Activated naive CD4-positive, alpha-beta T cell treated with anti-CD3 and anti-CD28 coated beads, Interleukin-2, amount 10 ng/mL, durations not matched to agents 7 days and 5 days (primary cell): ENCODE measurements at places on chromosomes 11 and 22.

DNA sequence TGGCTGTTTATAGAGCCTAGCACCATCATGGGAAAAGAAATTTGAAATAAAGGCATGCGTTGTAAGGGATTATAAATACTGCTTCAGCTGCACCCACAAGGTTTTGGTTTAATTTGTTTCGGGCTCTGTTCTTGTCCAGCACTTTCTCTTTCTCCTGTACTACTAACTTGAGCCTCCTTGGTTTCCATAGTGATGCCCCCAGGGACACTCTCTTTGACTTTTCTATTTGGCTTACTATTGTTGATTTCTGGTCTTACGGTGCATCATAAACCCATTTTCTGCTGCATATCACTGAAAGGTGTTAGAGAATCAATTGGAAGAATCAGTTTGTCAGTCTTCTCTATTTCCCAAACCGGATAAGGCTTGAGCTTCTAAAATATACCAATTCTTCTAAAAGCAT lies 1674.3 kb upstream of the RAG2 start:
- no peaks in the 10 kb centered on the region for H3K36me3 ChIP-seq
- no peaks in the 10 kb centered on the region for H3K27me3 ChIP-seq
- no peak overlapping the region for H3K27ac ChIP-seq

DNA sequence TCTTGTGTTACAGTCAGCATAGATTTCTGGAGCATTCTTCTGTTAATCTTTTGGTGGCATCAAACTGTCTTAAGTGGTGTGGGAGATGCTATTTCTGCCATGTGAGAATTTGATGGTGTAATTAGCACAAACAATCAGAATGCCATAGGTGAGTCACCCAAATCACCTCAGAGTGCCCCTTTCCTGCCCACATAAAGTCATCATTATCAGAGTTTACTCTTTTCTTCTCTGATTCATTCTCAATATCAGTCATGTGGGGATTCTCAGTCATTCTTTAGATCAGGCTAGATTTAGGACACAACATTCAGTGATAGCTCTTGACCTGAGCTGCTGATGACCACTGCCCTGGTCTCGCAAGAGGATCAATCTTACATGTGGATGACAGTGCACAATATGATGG lies 23.7 kb upstream of the MS4A6A start:
- H3K4me1 ChIP-seq, result no peaks in the 10 kb centered on the region
- no peaks in the 10 kb centered on the region for H3K36me3 ChIP-seq
- no peak overlapping the region for H3K4me3 ChIP-seq
- no peaks in the 10 kb centered on the region for H3K27me3 ChIP-seq
- H3K27ac ChIP-seq, result no peak overlapping the region
- no peak for DNase-seq

GRCh38 chr11:7088921-7089320 lies at the start of gene RBMXL2:
TSS of gene RBMXL2 (plus strand) at chr11:7088998. CDS start at chr11:7089121, 123 bp downstream.
- no peaks in the 10 kb centered on the region for H3K36me3 ChIP-seq
- peaks cover 9% of the 10 kb centered on the region for H3K27me3 ChIP-seq
- no peak within 1 kb of the TSS for H3K4me3 ChIP-seq
- H3K4me1 ChIP-seq, result no peaks in the 10 kb centered on the region
- H3K27ac ChIP-seq, result no peak within 1 kb of the TSS

- H3K27ac ChIP-seq, result no peak overlapping the region
- H3K4me1 ChIP-seq, result peaks cover 2% of the 10 kb centered on the region
- peaks cover 18% of the 10 kb centered on the region for H3K27me3 ChIP-seq
Observed at GRCh38 chr11:44398266-44399030, 88.5 kb upstream of the ALX4 start.

- no peaks in the 10 kb centered on the region for H3K36me3 ChIP-seq
- H3K27me3 ChIP-seq, result peaks cover 58% of the 10 kb centered on the region
- peaks cover 7% of the 10 kb centered on the region for H3K4me1 ChIP-seq
- peak; percentile 69 for DNase-seq
- peak within 1 kb of the TSS; percentile 62 for H3K4me3 ChIP-seq
- no peak within 1 kb of the TSS for H3K27ac ChIP-seq
Observed at GRCh38 chr22:43110444-43110926, at the start of gene BIK. TSS of gene BIK (plus strand) at chr22:43110750. CDS start at chr22:43124023, 13,273 bp downstream.

DNA sequence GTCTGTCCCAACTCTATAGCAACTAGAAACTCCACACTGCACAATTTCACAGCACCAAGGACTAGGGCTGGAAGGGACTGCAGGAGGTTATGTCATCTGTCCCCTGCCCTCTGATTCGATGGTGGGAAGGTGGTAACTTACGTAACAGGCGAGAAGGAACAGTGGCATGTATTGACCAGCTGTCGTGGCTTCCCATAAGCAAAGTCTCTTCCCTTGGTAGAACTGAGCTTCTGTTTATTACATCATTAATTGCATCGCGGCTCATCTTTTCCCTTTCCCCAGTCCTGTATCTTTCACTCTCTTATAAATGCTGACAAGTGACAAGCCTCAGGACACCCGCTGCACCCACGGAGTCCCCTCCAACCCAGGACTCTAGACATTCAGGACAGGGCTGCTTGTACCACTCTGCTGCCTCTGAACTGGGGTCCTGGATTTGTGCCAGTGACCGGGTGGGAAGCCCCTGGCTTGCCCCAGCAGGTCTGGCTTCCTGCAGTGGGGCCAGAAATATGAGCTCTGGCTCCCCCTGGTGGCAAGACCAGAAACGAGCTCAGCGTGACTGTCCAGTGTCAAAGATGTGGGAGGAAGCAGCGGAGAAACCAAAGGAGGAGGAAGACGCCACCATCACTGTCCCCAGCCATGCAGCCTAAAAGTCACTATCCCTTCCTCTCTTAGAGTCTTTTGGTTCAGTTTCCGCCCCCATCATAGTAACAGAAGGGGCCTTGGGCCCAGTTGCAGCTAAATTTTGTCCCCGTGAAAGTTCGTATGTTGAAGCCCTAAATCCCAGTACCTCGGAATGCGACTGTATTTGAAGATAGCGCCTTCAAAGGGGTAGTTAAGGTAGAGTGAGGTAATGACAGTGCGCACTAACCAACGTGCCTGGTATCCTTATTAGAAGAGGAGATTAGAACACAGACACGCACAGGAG lies 84.5 kb downstream of the ISX start:
- peaks cover 24% of the 10 kb centered on the region for H3K27me3 ChIP-seq
- DNase-seq, result peak; percentile 69
- H3K4me3 ChIP-seq, result no peak overlapping the region
- no peaks in the 10 kb centered on the region for H3K4me1 ChIP-seq
- no peaks in the 10 kb centered on the region for H3K36me3 ChIP-seq

GRCh38 chr11:115391598-115391997 lies 112.6 kb downstream of the CADM1 start:
- H3K36me3 ChIP-seq, result no peaks in the 10 kb centered on the region
- no peak for DNase-seq
- H3K27me3 ChIP-seq, result no peaks in the 10 kb centered on the region
- H3K27ac ChIP-seq, result no peak overlapping the region
- no peak overlapping the region for H3K4me3 ChIP-seq

DNA sequence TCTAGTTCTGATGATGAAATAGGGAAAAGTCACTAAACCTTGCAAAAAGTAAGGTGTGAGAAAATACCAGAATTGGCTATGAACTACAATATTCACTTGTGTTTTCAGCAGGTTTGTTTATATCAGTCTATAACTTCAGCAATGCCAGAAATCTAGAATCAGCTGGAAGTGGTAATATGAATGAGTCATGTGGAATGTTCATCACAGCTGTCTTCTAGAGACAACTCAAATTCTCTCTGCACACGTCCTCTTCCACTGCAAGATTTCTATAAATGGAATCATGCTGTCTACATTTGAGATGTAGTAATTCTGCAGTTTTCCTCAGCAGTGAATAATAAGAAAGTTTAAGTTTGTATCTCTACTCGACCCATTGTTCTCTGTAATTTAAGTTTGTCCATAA lies 89.9 kb downstream of the OR4A15 start:
- no peaks in the 10 kb centered on the region for H3K4me1 ChIP-seq
- H3K27ac ChIP-seq, result no peak overlapping the region
- H3K4me3 ChIP-seq, result no peak overlapping the region
- DNase-seq, result no peak
- H3K27me3 ChIP-seq, result no peaks in the 10 kb centered on the region

GRCh38 chr11:74676596-74676995 lies 54.6 kb downstream of the CHRDL2 start:
- H3K27ac ChIP-seq, result no peak overlapping the region
- no peak overlapping the region for H3K4me3 ChIP-seq
- no peak for DNase-seq
- peaks cover 15% of the 10 kb centered on the region for H3K27me3 ChIP-seq
- no peaks in the 10 kb centered on the region for H3K36me3 ChIP-seq

DNA sequence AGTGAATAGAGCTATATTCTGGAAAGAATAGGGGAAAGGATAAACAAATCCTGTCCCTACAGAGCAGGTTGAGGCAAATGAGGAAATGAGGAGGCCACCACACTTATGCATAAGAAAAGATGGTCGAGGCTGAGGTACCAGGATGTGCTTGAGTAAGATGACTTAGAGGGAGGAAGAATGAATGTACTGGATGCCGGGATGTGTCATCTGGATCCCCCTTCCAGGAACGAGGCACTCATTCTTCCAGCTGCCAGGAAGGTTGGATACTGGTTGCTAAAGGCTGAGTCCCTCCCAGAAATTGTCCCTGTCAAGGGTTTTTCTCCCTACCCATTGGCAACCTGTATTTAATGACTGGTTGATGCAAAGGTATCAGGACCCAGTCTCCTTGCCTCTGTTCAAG lies 31.1 kb upstream of the SYT9 start:
- no peak overlapping the region for H3K4me3 ChIP-seq
- no peak overlapping the region for H3K27ac ChIP-seq
- no peaks in the 10 kb centered on the region for H3K4me1 ChIP-seq
- no peak for DNase-seq

DNA sequence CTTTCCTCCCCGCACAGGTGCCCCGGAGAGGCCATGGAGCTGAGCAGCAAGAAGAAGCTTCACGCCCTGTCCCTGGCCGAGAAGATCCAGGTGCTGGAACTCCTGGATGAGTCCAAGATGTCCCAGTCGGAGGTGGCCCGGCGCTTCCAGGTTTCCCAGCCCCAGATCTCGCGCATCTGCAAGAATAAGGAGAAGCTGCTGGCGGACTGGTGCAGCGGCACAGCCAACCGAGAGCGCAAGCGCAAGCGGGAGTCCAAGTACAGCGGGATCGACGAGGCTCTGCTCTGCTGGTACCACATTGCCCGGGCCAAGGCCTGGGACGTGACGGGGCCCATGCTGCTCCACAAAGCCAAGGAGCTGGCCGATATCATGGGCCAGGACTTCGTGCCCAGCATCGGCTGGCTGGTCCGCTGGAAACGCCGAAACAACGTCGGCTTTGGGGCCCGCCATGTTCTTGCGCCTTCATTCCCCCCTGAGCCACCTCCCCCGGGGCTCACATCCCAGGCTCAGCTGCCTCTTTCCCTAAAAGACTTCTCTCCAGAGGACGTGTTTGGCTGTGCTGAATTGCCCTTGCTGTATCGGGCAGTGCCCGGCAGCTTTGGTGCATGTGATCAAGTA lies 1.3 kb downstream of the TIGD3 start:
- peak overlapping the region; percentile 88 for H3K4me3 ChIP-seq
- H3K27me3 ChIP-seq, result peaks cover 32% of the 10 kb centered on the region
- peaks cover 15% of the 10 kb centered on the region for H3K4me1 ChIP-seq
- DNase-seq, result no peak
- H3K27ac ChIP-seq, result peak overlapping the region; percentile 11

DNA sequence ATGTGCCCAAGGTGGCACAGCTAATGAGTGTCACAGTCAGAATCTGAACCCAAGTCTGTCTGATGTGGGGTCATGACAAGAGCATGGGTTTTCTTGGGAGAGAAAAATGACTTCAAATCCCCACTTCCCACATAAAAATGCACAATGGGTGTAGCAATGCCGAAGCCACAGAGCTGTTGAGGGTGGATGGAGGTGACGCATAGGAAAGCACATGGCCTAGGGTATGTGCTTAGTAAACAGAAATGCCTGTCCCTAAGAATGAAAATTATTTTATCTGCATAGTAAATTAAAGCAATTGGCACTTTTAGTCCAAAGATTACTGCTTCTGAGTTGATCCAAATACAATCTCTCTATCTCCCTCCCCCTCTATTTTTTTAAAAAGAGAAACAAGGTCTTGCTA lies 10.9 kb downstream of the MICAL3 start:
- H3K4me3 ChIP-seq, result no peak overlapping the region
- no peaks in the 10 kb centered on the region for H3K4me1 ChIP-seq
- peaks cover 18% of the 10 kb centered on the region for H3K27me3 ChIP-seq

- peaks cover 6% of the 10 kb centered on the region for H3K36me3 ChIP-seq
- DNase-seq, result no peak
- H3K27me3 ChIP-seq, result peaks cover 9% of the 10 kb centered on the region
- peaks cover 43% of the 10 kb centered on the region for H3K4me1 ChIP-seq
- H3K27ac ChIP-seq, result peak overlapping the region; percentile 84
Observed at GRCh38 chr11:63939397-63939891, 642 bp downstream of the NAA40 start.

DNA sequence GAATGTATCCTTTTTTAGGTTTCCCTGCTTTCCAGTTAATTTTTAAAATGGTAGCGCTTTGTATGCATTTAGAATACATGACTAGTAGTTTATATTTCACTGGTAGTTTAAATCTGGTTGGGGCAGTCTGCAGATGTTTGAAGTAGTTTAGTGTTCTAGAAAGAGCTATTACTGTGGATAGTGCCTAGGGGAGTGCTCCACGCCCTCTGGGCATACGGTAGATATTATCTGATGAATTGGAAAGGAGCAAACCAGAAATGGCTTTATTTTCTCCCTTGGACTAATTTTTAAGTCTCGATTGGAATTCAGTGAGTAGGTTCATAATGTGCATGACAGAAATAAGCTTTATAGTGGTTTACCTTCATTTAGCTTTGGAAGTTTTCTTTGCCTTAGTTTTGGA lies 86.4 kb upstream of the BIRC3 start:
- no peak for DNase-seq
- H3K4me3 ChIP-seq, result no peak overlapping the region
- peaks cover 10% of the 10 kb centered on the region for H3K27me3 ChIP-seq
- H3K36me3 ChIP-seq, result no peaks in the 10 kb centered on the region
- H3K4me1 ChIP-seq, result no peaks in the 10 kb centered on the region

DNA sequence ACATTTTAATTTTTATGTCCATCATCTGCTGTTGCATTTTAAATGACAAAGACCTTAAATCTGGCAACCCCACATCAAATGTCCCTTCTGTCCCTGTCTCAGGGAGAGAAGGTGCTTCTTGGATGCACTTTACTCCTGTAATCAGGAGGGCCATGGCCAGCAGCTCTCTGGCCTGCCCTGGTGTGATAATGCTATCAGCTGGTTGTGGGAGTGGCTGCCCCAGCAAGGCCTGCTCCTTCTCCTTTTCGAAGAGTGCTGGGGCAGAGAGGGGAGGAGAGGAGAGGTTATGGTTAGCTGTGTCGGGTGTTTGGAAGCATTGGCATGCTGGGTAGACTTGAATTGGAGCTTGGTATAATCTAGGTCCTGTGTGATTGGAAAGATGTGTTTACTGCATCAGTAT lies 12.8 kb downstream of the TNRC6B start:
- no peak for DNase-seq
- peaks cover 26% of the 10 kb centered on the region for H3K36me3 ChIP-seq
- no peak overlapping the region for H3K4me3 ChIP-seq
- no peaks in the 10 kb centered on the region for H3K27me3 ChIP-seq

GRCh38 chr11:77851503-77851902 lies 30.6 kb downstream of the AAMDC start:
- no peak overlapping the region for H3K27ac ChIP-seq
- peaks cover 24% of the 10 kb centered on the region for H3K36me3 ChIP-seq
- no peak for DNase-seq

- peaks cover 35% of the 10 kb centered on the region for H3K27me3 ChIP-seq
- no peak overlapping the region for H3K27ac ChIP-seq
- H3K36me3 ChIP-seq, result peaks cover 4% of the 10 kb centered on the region
- no peak overlapping the region for H3K4me3 ChIP-seq
- peak; percentile 75 for DNase-seq
- H3K4me1 ChIP-seq, result peaks cover 19% of the 10 kb centered on the region
Observed at GRCh38 chr11:62340269-62340901, 3.1 kb downstream of the ASRGL1 start.
